ENCODE measurements at places on chromosomes 6 and 20.

- DNase-seq: no peak
Observed at GRCh38 chr6:130995783-130996447, 67.1 kb downstream of the EPB41L2 start.

GRCh38 chr20:25247000-25247517 lies 826 bp upstream of the PYGB start:
- DNase-seq: no peak

GRCh38 chr6:111407686-111408085 lies 75.3 kb downstream of the REV3L start:
- DNase-seq: no peak

GRCh38 chr6:7052443-7053011 lies 55.2 kb upstream of the RREB1 start:
- no peak for DNase-seq

- DNase-seq: no peak
Observed at GRCh38 chr6:143807103-143807772, 35.9 kb upstream of the LTV1 start.

- no peak for DNase-seq
Observed at GRCh38 chr20:2509468-2509781, 710 bp upstream of the ZNF343 start.

DNA sequence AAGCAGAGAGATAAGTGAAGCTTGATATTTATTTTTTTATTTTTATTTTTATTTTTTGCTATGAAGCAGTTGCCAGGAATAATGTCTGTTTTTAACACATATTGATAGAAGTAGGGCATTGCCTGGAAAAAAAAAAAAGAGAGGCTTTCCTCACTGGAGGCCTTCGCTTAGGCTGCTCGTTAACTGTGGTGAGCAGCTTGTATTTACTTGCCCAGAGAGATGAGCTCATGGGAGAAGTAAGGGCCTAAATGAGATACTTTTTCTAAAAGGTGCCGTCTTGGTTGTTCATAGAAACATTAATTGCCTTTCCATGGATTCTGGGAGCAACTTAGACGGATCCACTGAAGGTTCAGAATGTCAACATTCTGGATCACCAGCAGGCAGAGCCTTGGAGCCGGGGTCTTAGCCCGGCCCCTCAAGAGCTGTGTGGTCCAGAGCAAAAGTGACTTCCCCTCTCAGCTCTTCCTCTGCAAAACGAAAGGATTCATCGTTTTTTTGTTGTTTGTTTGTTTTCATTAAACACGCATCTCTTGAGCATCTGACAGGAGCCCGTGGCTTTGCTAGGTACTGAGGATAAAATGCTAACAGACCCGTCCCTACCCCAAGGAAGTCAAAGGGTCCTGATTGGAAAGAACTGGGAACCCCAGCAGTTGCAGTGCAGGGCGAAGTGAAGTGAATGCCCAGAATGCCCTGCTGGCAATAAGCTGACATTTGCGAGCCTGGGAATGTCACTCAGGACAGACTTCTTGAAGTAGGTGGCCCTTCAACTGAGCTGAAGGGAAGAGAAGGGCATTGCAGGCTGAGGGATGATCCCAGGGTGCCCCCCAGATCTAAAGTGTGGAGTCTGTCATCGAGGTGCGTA lies 138.5 kb downstream of the ZDHHC14 start:
- no peak for DNase-seq

DNA sequence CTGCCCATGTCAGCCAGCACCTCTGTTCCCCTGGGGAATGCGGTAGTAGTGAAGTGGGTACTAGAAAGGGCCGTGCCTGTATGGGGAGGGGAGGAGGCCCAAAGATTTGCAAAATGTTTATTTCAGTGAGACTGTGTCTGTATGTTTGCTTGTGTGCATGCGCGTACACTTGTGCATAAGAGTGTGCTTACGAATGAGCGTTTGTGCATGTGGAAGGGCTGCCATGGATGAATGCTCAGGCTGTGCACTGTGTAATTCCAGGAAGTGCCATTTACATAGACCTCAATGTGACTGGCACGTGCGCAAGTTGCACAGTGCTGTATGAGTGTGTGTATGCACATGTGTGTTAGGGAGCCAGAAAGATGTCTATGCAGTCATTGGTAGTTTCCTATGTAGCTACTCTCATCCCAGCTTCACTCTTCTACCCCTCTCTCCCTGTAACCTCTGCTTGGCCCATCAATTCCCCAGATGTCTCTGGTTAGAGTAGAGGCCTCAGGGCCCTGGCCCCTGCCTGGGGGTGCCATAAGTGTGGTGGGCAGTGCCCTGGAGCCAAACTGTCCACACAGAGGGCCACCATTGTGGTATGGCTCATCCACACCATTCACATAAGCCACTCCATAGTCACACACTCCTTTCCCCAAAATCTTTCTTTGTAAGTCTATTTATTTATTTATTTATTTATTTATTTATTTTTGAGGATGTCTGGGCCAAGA lies 26.8 kb upstream of the SLC22A7 start:
- no peak for DNase-seq

GRCh38 chr20:44976698-44977097 lies 10.4 kb downstream of the STK4 start:
- no peak for DNase-seq

- no peak for DNase-seq
Observed at GRCh38 chr6:11714798-11715285, 63.8 kb downstream of the ADTRP start.
